ENCODE measurements at places on chromosomes 1 and 21.

- DNase-seq: no peak
Observed at GRCh38 chr21:20720623-20721022, 277.6 kb upstream of the NCAM2 start.

GRCh38 chr1:224689374-224689773 is 73.3 kb downstream of the CNIH3 start:
- DNase-seq: no peak

DNA sequence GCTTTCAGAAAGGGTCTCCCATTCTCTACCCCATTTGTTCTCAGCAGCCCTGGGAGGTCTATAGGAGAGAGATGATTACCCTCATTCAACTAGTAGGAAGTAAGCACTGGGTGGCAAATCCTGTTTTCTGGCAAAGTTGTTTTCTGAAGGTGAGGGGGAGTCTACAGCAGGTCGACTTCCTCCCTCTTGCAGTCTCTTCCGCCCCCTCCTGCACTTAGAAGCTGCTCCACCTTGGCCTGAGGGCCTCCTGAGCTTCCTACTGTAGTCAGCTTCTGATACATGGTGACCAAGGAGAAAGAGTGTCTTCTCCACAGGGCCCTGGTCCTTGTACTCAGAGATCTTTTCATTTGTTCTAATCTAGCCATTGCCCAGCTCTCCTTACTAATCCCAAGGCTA is 93.1 kb downstream of the RGL1 start:
- DNase-seq: no peak

- DNase-seq: no peak
Observed at GRCh38 chr1:65247419-65248359, 61.7 kb upstream of the DNAJC6 start.

- DNase-seq: no peak
Observed at GRCh38 chr1:60809204-60809980, 273.0 kb upstream of the NFIA start.

GRCh38 chr1:152783095-152783494 is 3.0 kb upstream of the LCE1E start:
- no peak for DNase-seq

DNA sequence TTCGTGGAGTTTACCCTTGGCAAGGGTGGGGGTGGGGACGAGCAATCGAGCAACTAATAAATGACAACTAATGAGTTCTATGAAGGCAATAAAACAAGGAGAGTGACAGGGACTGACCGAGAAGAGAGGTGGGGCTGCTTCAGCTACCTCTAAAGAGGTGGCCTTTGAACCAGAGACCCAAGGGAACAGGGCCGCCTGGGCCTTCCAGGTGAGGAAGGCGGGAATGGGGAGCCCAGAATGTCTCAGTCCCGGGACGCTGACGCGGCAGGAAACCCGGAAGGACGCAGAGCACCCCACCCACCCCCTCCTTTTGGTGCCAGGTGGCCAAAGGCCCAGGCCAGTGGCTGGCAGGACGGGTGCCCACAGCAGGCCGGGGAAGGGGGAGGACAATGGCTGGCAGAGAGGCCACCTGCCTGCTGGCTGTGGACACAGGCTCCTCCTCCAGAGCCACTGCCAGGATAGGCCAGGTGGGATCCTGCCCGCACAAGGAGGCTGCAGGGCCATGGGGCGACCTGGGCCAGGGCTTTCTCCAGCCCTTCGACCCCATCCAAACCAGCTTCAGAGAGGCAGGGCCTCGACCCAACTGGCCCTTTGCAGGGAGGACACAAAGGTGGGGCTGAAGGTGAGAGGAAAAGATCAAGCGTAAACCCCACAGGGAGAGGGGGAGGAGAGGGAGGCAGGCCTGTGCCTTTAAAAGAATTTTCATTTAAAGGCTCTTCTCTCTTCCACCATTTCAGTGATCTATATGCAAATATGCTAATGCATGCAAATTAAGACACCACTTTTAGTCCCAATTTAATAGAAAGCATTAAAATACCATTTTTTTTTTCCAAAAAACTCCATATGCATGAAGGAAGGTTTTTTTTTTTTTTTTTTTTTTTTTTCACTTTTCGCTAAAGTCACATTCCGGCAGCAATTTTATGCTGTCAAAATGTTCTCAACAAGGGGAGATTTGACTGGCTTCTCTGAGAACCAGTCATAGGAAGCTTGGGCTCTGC is 58.1 kb downstream of the CASZ1 start:
- DNase-seq: no peak

DNA sequence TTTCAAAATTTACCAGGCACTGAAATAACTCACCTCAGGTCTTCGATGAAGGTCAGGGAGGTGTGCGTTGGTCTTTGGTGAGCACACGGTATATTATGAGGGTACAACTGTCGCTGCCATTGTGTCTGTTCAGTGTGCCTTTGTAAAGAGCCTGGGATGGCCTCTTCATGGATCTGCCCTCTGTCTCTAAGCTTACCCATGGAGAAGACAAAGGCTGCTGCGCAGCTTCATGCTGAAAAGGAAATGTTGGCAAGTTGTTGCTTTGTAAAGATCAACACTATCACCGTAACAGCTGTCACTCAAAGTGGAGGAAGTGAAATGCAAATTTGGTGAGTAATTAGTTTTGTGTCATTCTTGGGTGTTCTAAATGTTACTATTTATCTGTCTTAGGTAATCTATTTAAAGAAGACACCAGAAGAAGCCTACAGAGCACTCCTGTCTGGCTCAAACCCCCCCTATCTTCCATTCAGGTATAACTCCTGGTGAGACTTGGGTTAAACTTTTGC is 71.6 kb downstream of the CDC14A start:
- DNase-seq: peak; percentile 34

DNA sequence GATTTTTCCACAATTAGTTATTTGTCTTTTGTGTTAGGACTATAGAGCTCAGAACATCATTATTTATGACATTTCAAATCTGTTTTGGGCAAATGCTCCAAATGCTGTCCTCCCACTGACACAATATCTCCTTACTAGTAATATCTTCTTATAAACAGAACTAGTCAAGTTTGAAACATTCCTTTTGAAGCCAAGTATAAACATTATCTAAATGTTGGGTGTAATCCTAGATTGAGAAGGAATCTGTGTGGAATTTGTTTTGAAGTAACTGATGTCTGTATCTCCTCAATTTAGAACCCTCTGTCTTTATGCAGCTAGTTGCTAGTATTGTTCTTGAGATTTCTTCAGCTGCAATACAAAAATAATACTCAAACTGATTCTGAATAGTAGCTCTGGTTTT is 28.5 kb upstream of the PAXBP1 start:
- no peak for DNase-seq
